Effector memory CD4-positive, alpha-beta T cell (primary cell): ENCODE measurements at places on chromosomes 11 and 22.

GRCh38 chr11:35938231-35938630 is 5.6 kb upstream of the LDLRAD3 start:
- no peak for DNase-seq

- DNase-seq = no peak
Observed at GRCh38 chr11:80196932-80197554, 756.2 kb upstream of the TENM4 start.

GRCh38 chr22:50083462-50084079 is 1.7 kb downstream of the MLC1 start:
- DNase-seq = no peak

GRCh38 chr22:37230673-37231405 is 13.2 kb downstream of the RAC2 start:
- DNase-seq = no peak

DNA sequence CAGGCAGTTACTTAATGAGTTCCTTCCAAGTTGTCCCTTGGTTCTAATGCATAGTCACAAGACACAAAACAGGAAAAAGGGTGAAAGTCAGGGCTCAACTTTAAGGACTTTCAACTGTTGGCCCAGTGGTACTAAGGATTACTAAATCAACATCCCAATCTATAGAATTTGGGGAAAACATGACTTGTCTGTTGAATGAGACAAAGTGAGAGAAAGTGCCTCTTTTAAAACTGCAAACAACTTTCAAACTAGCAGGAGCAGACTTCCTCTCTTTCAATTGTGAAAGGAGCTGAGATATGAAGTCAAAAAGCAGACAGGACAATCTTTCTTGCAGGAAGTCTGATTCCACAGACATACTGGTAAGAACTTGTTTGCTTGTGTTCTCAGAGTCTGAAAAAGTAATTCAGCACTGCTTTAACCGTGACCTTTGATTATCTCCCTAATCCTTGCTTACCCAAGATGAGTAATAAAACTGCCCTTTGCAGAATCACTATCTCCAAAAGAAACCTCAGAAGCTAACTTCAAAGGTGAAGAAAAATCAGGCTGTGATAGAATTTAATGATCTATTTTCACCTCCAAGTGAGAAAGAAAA is 960.7 kb upstream of the RAG2 start:
- DNase-seq = no peak

DNA sequence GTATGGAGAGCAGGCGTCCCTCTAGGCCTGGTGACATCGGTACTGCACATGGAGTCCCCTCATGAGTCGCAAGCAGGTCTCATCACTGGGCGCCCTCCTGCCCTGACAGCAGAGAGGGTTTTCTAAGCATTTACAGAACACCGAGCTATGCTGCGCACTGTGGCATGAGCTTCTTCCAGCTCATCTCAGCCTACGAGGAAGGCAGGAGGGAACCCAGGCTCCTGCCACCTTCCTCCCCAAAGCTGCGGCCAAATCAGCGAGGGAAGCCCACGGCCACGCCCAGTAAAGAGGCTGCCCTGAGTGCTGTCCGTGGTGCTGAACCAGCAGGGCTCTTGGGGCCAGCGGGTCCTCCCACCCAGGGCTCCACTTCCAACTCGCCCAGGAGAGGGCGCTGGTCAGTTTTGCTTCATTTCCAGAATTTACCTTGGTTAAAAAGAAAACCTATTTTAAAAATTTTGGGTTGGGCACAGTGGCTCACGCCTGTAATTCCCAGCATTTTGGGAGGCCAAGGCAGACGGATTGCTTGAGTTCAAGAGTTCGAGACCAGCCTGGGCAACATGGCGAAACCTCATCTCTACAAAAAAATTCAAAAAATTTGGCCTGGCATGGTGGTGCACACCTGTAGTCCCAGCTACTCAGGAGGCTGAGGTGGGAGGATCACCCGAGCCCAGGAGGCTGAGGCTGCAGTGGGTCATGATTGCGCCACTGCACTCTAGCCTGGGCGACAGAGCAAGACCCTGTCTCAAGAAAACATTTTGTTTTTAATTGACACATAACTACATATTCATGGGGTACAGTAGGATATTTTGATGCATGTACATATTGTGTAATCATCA is 34.2 kb downstream of the PHF21B start:
- no peak for DNase-seq

GRCh38 chr11:119169282-119169719 is 776 bp downstream of the NLRX1 start:
- DNase-seq = no peak

- no peak for DNase-seq
Observed at GRCh38 chr22:50540381-50540780, 5.3 kb upstream of the KLHDC7B start.

- DNase-seq = no peak
Observed at GRCh38 chr11:126456783-126457542, 101.5 kb downstream of the ST3GAL4 start.

DNA sequence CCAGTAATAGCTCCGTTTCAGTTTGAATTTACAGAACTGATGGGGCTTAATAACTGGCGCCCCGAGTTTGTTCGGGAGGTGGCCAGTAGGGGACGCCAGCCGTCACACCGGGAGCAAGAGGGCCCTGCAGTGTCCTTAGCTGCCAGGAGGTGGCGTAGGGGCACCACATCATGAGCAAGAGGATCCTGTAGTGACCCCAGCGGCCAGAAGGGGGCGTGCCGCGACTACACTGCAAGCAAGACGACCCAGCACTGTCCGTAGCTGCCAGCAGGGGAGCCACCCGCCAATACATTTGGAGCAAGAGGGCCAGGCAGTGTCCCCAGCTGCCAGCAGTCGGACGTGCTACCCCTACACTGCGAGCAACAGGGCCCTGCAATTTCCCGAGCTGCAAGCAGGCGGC is 663.7 kb upstream of the B3GAT1 start:
- DNase-seq = peak; percentile 61

GRCh38 chr22:30238136-30238535 is 8.4 kb downstream of the LIF start:
- no peak for DNase-seq

DNA sequence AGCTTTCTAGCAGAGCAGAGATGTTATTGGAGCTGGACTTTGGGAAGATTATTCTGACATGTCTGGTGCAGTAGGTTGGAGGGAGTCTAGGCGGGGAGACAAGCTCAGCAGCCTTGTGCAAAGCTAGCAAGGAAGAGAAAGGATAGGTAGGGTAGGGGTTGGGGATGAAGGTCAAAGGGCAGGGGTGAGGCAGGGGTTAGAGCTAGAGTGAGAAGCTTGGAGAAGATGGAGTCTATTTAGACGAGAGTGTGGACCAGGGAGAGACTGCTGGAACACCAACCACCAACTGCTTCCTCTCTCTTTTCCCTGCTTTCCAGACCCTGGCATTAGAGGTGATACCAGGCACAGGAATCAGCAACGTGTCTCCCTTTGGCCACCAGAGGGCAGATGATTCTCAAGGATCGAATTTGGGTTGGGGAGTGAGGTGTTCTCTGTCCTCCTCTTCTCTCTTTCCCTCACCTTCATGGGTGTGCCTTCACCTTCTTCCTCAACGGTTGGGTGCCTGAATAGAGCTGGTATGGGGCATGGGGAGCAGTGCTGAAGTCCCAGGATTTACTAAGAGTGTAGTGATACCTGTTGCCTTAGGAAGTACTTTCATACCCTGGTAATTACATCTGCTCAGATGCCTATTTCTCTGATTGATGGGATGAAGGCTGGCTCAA is 1.8 kb upstream of the MARK2 start:
- peak; percentile 50 for DNase-seq

DNA sequence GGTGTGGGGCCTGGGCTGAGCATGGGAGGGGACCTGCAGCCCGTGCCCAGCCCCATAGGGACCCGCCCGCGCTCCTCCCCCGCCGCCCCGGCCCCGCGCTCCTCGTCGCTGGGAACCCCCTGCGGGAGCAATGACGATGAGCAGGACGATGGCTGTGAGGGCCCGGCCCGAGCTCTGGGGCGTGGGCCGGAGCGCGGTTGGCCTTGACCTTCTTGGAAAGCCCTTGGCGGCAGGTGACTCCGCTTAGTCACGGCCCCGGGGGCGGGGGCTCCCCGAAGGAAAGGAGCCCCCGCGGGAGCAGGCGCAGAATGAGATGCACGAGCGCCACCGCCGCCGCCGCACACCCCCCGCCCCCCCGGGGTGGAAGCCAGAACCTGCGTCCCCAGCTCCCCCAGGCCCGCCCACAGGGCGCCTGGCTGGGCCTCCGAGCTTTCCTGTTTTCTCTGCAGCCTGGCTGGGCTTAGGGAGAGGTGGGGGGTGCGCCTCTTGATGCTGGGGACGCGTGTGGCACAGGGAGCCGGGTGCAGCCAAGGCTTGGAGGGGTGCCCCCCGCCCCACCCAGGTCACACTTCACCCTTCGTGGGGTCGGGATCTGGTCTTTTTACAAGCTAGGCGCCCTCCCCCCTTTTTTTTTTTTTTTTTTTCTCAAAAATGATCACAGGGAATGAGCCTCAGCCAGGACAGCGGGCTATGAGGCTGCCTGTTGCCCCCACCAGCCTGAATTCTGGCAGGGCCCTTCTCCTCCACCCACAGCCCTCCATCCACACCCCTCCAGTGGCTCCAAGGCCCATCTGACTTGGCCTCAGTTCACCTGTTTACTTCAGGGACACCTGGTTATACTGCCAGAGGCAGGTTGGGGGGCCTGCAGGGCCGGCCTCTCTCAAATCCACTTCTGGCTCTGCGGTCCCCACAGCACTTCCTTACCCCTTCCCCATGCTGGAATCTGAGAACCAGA is 17.9 kb downstream of the CRELD2 start:
- DNase-seq = peak; percentile 86

GRCh38 chr22:50205781-50206569 is 5.2 kb downstream of the SELENOO start:
- no peak for DNase-seq

- DNase-seq = peak; percentile 27
Observed at GRCh38 chr11:16613512-16614381, 124.7 kb upstream of the C11orf58 start.

- DNase-seq = no peak
Observed at GRCh38 chr11:84812471-84812969, 814.6 kb downstream of the DLG2 start.

DNA sequence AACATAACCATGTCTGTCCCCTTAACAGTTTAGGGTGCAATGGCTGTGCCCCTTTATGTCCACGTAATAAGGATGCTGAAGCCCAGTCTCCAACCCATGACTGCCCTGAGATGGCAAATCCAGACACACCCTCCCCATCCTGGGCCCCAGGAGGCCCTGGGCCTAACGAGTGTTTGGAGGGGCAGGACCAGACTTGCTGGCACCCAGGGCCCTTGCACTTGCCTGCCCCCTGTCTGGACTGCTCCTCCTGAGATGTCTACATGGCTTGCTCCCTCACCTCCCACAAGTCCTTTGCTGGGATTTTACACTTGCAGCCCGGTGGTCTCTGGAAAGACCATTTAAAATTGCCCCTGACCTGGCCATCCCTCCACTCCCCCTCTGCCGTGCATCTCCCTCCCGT is 132.2 kb upstream of the NECTIN1 start:
- no peak for DNase-seq

DNA sequence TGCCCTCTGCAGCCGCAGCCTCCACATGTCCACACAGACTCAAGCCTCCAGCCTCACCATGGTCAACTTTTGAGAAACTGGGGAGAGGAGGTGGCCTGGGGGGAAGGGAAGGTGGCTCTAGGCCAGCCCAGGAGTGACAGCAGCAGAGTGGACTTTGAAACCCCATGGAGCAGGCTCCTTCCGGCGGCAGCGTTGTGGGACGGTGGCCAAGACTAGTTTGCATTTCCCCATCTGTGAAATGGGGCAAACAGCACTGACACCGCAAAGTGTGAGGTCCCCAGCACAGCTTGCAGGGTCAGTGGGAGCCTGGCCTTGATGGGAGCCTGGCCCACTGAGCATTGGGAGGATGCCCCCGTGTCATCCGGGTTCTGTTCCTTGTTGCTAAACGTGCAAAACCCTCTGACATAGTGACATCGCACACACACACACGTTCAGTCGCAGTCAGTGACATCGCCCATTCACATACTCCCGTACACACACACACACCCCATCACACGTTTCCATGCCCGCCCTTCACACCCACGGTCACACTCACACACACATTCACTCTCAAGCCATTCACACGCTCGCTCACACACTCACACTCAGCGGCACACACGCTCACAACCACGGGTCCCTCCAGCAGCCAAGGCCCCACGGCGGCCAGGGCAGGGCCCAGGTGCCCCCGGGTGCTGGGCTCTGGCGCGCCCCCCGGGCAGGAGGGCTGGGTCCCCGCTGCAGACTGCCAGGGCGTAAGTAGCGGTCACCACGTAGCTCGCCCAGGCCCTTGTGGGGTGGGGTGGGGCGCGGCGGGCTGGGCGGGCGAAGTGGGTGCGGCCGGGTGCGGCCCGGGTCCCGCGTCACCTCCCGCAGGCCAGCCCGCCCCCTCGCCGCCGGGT is 585 bp downstream of the CYB5R3 start:
- DNase-seq = no peak

DNA sequence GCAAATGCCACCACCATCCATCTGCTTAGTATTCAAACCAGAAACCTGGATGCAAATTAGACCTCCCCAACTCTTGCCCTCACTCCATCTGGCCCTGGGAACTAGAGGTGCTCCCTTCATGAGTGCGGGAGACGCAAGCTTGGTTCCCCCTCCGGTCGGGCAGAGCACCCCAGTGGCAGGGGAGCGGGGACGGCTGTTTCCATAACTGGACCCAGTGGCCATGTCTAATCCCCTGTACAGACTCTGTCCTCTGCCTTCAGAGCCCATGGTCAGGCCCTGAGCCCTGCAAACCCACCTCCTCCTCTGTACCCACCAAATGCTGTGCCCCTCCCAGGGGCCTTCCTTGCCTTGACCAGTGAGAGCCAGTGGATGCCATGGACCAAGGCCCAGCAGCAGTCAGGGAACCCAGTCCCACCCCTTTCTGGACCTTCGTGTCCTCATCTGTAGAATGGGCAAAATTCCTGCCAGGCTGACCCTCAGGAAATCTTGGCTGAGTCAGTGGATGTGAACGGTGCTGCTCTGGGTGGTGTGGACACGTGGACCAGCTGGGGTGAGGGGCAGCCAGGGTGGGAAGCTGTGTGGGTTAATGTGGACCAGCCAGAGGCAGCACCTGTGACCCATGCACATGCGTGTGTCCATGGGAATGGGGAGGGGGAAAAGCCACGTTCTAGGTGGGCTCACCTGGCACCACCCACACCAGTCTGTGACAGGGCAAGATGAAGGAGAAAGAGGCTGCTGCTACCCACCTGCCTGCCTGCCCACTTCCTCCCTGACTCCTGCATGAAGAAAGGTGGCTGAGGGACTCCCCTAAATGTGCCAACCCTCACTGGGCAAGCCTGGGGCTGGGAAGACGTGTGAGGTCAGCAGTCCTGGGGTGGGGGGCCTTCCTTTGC is 72.8 kb downstream of the LRRC32 start:
- DNase-seq = no peak
